Activated T-cell treated with anti-CD3 and anti-CD28 coated beads, Interleukin-2, amount 50 U/mL, for 1 hour (primary cell): ENCODE measurements at places on chromosomes 5 and 9.

DNA sequence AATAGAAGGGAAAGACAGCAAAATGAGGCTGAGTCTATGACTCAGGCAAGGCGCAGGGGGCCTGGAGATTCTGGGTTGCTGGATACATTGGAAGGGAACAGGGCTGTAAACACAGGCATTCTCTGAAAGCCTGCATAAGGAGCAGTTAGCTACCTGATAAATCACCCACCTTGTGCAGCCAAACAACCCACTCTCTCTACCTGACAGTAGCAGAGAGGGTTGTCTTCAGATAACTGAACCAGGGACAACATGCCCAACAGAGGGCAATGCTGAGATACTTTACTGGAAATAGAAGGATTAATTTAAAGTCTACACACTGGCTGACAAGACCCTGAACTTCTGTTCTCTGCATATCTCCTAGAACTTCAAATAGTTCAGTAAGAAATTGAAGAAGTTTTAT is 161.6 kb downstream of the KCTD16 start:
- DNase-seq = no peak

- no peak for DNase-seq
Measured at GRCh38 chr9:106704056-106704615, 158.8 kb upstream of the ZNF462 start.

DNA sequence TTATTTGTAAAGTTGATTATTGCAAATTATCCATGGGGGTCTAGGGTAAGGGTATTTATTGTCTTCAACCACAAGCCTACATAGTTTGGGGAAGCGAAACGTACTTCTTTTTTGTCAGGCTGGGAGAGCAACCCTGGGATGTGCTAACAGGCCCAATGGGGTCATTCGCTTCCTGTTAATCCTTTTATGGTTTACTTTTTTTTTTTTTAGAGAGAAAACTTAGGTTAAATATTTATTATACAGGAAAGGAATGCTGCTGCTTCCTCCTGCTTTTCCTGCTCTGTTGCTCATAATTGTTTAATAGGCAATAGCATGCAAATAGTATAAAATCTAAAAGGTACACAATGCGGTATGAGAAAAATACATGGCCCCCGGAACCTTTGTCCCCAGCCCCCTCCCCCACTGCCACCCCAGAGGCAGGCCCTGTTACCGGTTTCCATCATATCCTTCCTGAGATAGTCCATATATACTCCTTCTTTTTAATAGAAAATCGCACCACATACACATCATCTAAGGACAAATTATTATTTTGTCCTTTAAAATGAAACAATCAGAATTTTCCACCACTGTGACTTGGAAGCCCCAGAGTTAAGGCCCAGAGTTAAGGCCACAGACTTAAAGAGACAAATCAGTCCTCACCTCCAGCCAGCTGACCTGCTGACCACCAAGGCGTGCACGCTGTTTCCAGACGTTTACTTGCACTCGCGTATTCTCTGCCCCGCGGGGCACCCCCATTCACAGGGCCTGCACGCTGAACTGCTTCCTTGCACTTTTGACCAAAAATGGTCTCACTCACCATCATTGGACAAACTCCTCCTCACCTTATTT is 83.9 kb downstream of the NDFIP1 start:
- no peak for DNase-seq

GRCh38 chr5:149759563-149759962 is 29.5 kb downstream of the PPARGC1B start:
- DNase-seq = no peak

GRCh38 chr9:89841456-89841855 is 236.6 kb downstream of the GADD45G start:
- DNase-seq = no peak

GRCh38 chr9:91177661-91178280 is 183.9 kb downstream of the AUH start:
- no peak for DNase-seq

GRCh38 chr9:124267271-124267807 is 9.6 kb downstream of the NEK6 start:
- no peak for DNase-seq

DNA sequence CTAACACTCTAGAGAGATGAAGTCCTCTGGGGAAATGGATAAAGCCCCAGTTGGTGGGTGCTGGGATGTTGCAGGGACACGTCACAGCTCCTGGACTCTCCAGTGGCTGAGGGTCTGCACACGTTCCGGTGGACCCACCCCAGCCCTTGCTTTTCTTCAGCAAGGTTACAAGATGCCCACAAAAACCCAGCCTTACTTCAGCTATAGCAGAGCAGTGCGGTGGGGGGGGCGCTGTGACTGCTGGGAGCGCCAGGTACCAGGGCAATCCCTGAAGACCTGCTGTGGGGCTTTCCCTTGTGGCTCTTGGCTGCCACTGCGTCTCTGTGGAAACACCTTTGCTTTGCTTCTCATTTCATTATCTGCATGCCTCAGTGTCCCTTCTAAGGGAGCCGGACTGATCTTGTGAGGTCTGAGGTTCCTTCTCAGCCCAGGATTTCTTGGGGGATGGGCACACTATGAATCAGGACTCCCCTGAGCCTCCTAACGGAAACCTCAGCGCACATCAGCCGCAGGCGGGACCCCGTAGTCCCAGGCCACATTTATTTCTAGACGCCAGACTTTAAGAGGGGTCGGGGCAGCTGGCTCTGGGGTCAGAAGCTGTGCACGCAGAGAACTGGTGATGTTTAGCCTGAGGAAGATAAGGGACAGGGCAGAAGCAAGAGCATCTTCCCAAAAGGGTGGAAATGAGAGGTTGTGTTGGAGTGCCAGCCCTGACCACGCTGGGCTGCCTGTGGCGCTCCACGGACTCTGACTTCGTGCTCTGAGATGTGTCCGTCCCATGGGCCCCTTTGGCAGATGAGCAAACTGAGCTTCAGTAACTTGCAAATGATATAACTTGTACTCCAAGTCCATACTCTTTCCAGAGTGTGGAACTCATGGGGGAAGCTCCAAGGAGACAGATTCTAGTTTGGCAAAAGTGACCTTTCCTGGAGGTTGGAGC is 106.8 kb downstream of the WNK2 start:
- DNase-seq = no peak

DNA sequence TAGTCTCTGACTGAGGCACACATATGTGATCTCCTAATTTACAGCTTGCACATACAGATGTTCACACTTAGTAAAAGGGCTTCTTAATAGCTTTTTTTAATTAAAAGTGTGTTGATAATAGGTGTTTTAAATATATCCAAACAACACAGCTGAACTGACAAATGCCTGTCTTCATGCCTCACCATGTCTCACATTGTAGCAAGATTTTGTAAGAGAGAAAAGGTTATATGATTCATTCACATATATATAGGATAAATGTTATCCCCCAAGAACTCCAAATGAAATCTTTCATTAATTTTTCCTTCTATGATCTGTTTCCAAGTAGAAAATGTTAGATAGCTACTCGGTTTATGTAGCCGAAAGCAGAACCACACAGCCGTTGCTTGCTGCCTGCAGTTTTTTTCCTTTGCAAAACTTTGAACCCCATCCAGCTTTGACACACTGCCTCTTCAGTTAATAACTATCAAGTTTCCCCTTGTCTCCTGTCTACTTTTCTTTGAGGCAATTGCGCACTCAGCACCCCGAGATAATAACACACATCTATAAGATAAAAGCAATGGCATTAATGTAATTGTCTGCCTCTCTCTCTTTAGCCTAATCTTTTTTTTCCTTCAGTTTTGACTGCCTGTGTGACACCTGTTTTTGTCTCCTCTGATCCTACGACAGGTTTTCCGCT is 299.2 kb downstream of the BNC2 start:
- DNase-seq = no peak

DNA sequence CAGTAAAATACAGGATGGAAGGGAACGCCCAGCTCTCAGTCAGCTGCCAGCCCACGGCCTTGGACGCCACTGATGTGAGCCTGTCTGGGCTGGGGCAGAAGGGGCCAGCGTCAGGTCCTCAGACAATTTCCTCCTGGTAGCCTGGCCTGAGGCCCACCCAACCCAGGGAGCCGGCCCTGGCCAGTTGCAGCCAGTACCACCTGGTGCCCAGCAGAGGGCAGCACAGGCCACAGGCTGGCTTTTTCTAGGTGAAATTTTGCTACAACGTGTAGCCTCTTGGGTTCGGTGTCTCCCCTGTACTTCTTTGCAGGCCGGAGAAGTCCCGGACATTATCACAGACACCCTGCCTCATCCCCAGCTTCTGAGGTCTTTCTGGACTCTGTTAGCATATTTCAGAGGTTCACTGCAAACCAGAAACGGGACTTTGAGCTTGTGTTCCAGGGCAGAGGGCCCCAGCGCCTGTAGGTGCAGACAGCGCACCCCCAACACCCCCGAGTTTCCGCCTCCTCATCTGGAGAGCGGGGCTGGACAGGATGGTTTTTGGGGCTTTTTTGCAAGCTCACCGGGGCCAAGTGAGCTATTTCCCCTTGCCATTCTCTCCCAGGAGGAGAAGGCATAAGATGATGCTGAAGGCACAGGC is 45.9 kb upstream of the KCNMB1 start:
- DNase-seq = peak; percentile 69

GRCh38 chr9:33114746-33115145 is 38.3 kb upstream of the SMU1 start:
- DNase-seq = no peak

DNA sequence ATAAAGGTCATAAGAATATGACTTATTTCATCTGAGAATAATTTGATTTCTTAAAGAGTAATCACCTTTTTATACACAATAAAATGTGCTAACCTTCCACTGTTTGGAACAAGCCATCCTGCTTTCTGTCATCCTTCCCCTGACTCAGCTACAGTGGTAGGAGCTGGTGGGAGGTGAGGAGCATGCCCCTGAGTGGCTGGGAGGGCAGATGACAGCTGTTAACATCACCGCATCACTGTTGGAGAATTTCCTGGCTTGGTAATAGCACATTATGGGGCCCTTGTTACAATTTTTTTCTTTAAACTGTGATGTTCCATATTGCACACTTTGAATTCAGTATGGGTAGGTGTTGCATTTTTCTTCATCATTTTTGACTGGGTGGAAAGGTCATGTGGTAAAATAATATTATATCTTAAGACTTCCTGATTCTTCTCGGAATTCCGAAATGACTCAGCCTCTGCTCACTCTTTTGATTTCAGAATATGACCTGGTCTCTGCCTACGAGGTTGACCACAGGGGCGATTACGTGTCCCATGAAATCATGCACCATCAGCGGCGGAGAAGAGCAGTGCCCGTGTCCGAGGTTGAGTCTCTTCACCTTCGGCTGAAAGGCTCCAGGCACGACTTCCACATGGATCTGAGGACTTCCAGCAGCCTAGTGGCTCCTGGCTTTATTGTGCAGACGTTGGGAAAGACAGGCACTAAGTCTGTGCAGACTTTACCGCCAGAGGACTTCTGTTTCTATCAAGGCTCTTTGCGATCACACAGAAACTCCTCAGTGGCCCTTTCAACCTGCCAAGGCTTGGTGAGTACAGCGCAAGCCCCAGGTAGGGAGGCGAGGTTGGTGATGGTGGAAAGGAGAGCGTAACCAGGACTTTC is 5.8 kb downstream of the ADAMTS16 start:
- DNase-seq = no peak

GRCh38 chr9:1653282-1653681 is 361.9 kb upstream of the SMARCA2 start:
- DNase-seq = no peak

DNA sequence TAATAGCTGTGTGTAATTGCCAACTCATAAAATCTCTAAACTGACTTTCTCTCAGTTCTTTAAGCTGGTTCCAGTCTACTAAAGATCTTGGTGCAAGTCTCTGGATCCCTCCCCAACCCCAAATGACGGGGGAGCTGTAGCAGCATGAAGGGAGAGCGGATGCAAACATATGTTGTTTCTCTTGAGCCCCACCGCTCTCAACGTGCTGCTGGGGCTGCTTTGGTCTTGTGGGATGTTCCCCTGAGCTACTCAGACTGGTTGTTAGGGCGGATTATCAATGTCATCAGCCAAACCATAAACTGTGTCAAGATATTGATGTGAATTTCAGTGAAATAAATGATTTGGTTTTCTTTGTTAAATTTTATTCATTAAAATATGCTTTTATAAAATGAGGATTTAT is 40.9 kb upstream of the APC start:
- DNase-seq = no peak

DNA sequence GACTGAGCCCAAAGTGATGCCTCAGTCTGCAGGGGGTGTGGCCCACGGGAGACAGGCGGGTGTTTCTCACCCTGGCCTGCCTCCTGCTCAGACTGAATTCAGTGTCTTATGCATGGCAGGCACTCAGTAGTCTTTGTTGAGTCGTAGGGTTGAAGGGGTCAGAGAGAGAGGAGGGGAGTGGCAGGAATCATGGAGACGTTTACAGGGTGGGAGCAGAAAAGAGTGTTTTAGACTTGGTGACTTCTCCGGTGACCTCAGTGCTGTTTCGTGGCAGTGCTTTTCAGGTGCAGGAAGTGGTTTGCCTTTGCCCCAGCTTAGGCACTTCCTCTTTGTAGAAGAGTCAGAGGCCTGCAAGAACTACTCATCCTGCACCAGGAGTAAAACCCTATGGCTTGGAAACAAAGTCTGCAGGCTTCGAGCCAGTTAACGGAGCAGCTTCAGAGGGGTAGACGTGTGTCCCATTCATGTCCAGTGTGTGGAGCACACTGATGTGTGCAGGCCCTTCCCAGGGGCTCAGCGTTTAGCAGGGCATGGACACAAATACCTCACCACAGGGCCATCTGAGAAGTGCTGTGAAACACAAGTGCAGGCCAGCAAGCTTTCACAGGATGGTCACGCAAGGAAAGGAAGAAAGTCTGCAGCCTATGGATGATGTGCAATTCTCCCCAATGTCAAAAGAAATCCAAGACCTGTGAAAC is 24.5 kb upstream of the SEMA4D start:
- peak; percentile 71 for DNase-seq

GRCh38 chr9:3436629-3437420 is 89.0 kb downstream of the RFX3 start:
- no peak for DNase-seq

GRCh38 chr9:21608200-21608599 is 126.1 kb upstream of the IFNE start:
- no peak for DNase-seq

GRCh38 chr5:56482363-56482762 is 249.2 kb upstream of the ANKRD55 start:
- DNase-seq = no peak

- peak; percentile 60 for DNase-seq
Measured at GRCh38 chr5:67156976-67157583, 39.5 kb downstream of the CD180 start.

- no peak for DNase-seq
Measured at GRCh38 chr5:111310711-111311620, 86.8 kb downstream of the CAMK4 start.

- DNase-seq = no peak
Measured at GRCh38 chr9:29800821-29801220, 2227.5 kb upstream of the C9orf72 start.

GRCh38 chr5:167393358-167393757 is 898.1 kb upstream of the WWC1 start:
- DNase-seq = no peak

GRCh38 chr5:73431204-73431851 is 17.2 kb downstream of the FOXD1 start:
- DNase-seq = no peak

DNA sequence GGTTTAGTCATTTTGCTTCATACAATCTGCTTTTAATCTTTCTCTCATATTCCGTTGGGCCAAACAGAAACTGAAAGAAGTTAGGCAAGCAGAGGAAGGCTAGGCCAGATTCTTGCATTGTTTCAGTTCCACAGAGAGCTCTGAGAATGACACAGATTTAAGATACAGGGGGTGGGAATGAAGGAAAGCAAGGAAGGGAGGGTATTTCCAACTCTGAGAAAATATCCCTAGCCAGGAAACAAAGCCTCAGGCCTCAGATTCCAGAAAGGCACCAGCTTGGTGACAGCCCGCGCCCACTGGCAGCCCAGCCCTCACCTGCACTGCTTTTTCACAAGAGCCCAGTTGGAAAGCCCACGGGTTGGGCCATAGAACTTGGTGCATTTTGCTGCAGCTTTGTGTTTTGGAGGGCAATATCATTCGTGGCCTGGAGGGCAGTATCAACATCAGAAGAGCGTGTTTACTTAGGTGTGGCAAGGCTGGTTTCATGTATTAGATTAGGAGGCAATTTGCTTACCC is 63.5 kb downstream of the ENC1 start:
- DNase-seq = no peak
